ENCODE measurements at places on chromosomes 13 and 19. TPM values are rescaled to one million over a fixed set of nuclear protein-coding genes. Genes with fewer than 3 reads are reported as not detected.

GSK3A gene
- 40.0 TPM for total RNA-seq

DNA sequence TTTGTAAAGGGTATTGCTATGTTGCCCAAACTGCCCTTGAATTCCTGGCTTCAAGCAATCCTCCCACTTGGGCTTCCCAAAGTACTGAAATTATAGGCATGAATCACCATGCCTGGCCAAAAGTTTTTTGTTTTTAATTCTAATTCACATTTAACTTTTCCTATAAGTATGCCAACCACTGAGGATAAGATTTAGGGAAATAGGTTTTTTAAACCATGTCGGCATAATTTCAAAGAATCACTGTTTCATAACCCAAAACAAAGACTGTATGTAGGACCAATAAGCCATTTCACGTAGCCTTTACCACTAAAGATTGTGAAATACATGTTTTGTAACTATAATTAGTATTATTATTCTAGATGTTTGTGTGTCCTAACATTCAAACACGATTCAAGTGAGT is 8.2 kb downstream of the ZDHHC20 start:
- DNase-seq, result no peak

DNA sequence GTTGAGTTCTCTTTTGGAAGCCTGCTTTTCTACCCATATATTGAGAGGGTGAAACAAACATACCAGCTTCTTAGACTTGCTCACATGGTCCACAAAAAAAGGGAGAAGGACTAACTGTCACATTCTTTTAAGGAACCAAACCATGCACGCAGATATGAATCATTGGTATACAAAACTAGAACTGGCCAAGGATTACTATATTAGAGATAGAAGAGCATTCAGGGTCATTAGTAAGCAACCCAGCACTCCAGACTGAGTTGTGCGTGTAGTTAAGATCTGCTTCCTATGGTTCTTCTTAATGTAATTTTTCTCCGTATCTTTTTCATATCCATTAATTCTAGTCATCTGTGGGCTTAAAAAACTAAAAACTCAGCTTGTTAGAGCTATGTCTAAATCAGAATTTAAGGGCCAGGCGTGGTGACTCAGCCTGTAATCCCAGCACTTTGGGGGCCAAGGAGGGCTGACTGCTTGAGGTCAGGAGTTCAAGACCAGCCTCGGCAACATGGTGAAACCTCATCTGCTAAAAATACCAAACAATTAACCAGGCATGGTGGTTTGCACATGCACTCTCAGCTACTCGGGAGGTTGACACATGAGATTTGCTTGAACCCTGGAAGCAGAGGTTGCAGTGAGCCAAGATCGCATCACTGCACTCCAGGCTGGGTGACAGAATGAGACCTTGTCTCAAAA is 19.6 kb downstream of the ALG5 start:
- DNase-seq, result no peak

DNA sequence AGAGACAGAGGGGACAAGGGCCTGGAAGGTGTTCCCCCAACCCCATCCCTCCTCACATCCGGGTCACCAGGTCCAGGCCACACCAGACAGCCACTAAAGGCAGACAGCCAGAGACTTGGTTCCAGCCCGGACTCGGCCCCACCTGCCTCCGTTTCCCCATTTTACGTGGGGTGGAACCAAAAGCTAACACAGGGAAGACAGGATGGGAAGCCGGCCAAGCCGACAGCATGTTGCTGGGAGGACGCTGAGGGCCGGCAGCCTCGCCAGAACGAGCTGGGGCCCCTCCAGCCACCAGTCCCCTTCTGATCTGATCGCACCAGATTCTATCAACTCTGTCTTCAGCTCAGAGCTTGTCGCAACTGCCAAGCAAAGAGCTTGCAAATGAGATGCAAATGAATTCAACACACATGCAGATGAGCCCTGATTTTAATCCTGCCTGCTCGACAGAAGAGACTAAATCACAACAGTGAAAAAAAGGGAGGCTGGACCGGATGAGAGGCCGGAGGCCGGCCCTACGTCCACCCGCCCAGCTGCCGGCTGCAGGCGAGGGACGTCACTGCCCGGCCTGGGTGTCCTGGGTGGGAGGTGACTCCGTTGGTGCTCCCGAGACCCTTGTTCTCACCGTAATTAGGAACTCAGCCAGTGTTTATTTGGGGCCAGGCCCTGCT is 17.5 kb upstream of the SHC2 start:
- DNase-seq, result no peak

ARGLU1 gene
- total RNA-seq, result 32.4 TPM

GRCh38 chr13:109118521-109118920 is 489.1 kb downstream of the MYO16 start:
- DNase-seq, result no peak

- no peak for DNase-seq
These were observed 216.5 kb upstream of the SOX1 start for GRCh38 chr13:111850458-111850857.

ETV2 gene
- total RNA-seq, result 0.27 TPM

DNA sequence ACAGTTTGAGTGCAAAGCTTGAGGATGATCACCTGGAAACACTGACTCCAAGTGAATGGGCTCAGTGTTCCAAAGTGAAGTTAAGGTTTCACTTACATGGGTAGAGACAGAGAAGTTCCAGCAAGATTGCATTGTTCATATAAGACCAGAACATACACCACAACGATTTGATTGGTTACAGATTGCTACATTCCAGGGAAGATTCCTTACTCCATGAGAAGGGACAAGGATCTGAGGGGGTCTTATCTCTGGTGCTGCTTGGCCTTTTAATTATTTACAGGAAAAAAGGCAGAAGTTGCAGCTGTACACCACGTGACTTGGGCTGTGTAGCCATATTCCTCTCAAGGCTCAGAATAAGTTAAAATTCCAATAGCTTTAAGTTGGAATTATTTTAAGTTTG is 12.3 kb downstream of the WDFY2 start:
- no peak for DNase-seq

DNA sequence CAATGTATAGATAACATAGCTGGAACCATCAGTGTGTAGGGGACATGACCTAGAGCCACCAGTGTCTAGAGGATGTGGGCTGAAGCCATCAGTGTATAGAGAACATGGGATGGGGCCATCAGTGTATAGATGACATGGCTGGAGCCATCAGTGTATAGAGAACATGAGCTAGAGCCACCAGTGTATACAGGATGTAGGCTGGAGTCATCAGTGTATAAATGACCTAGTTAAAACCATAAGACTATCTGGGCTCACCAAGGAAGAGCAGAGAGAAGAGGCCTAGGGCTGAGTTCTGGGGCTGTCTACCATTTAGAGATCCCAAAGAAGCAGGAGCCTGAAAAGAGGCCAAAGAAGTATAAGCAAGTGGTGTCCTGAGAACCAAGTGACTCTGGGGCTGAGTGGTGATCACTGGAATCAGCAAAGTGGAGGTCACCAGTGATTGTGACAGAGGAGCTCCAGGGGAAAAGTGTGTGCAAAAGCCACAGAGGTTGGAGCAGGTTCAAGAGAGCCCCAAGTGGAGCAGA is 41.0 kb downstream of the RFX2 start:
- no peak for DNase-seq

TUBA3C gene
- not detected for total RNA-seq

GRCh38 chr13:93959796-93960533 is 519.5 kb downstream of the DCT start:
- no peak for DNase-seq

LILRA5 gene
- total RNA-seq, result 1.2 TPM

PCDH20 gene
- total RNA-seq, result 3.7 TPM

LYPD5 gene
- 0.89 TPM for total RNA-seq

GRCh38 chr13:62087124-62087523 is 671.5 kb upstream of the PCDH20 start:
- no peak for DNase-seq
